GM13976 (cell line): ENCODE measurements at places on chromosomes 2 and 18.
A peak's percentile ranks its signal among the peaks of the same experiment; 100 is the strongest.

- no peak for DNase-seq
These were observed 62.7 kb downstream of the LCLAT1 start for GRCh38 chr2:30509716-30510115.

DNA sequence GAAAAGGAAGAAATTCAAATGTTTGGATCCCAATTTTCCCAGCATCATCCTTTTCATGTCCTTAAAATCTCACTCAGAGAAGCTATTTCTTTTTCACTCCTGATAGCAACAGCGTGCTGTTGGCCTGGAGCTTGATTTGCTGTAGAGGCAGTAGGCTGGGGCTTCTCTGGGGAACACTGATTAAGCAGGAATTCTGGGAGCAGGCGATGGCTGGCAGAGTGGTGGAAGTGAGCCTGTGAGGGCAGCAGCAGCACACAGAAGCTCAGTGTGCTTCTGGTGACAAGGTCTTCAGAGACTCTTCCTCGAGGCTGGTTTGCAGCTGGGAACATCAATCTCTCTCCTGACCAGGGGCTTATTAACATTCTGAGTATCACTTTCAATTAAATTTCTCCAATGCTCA is 284.6 kb downstream of the DPP10 start:
- no peak for DNase-seq

DNA sequence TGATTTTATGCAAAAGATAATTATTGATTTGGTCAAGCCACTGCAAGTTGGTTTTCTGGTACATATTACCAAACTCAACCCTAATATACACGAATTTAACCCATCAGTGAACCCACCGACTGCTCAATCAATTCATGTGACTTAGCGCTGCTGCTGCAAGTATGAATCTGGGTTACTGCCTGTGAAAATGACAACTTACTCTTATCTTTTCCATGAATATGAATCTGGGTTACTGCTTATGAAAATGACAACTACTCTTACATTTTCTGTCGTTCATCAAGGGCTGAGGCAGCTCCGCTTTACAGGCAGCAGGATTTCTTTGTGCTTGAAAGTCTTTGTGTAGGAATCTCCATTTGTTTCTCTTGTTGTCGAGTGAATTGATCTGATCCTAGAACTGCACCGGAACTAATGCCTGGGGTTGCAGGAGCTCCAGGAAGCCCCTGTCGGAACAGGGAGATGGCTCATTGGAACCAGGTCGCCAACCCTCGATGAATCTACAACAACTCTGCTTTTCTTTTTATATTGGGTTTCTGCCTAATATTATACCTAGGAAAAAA is 22.1 kb upstream of the ALKAL2 start:
- DNase-seq: no peak

- DNase-seq: peak; percentile 57
These were observed 12.9 kb upstream of the MRO start for GRCh38 chr18:50832754-50833153.

DNA sequence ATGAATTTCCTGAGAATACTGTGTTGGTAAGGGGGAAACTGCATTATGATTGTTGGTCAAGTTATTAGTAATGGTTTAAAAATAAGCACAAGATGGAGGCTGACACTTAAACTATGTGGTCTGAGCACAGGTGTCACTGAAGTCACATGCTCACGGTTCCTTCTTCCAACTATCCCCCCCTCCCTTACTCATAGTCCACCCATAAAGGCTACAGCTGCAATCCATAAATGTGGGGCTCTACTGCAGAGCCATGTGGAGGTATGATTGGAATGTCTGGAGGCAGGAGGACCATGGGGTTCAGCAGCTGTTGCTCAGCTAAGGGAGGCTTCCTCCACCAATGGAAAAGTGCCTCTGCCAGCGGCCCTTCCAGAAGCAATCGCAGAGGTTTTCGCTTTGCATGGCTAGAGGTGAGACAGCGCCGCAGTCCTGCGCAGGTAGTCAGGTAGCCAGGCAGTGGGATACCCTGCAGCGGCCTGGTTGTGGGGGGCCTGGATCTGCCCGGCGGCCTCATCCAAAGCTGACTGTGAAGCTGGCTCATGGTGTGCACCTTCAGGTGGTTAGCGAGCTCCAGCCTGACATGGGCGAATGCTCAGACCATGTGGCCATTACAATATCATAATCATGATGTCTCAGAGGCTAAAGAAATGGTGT is 249.6 kb downstream of the DCDC2C start:
- no peak for DNase-seq

- DNase-seq: no peak
These were observed 12.1 kb downstream of the PXDN start for GRCh38 chr2:1731963-1732768.

DNA sequence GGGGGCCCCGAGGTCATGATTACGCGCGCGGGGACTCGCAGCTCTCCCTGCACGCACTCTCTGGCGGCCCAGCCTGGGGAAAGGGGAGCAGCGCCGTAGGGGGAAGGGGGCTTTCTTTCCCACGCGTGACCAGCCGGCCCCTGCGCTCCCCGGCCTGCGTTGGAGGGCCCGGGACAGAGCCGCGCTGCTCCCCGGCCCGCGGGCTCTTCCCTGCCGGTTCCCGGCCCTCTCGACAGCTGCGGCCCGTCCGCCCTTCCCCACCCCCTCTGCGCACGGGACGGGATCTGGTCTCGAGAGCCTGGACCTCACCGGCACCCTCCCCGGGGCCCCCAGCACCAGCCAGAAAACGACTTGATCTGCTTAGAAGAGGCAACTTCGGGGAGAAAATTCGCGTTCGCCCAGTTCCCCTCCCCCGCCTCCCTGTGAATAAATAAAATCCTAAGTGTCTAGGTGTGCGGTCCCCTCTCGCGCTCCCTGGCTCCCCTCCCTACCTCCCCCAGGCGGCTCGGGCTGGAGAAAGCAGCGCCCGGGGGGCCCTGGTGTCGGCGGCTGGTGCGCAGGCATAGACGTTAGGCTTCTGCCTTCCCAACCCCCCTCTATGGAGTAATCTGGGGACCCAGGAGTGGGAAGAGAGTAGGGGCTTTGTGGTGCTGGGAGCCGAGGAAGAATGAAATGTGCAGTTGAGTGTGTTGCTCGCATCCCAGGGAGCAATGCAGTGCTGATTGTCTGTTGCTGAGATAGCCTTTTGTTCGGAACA is 803 bp upstream of the FIGN start:
- DNase-seq: peak; percentile 13

DNA sequence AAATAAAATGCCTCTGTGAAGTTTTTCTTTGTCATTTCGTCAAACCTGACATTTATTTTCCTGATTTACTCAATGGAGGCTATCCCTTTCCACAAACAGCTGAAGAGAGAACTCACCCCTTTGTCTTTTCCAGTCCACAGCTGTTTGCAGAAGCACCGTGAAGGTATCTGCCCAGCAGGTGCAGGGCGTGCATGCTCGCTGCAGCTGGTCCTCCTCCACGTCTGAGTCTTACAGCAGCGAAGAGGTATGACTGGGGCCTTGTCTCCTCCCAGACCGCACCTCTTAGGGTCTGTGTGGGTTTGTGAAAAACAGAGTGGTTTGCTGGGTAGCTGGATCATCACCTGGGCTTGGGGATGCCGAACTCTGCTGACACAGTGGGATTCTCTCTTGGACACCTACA is 9.7 kb downstream of the SPP2 start:
- no peak for DNase-seq

DNA sequence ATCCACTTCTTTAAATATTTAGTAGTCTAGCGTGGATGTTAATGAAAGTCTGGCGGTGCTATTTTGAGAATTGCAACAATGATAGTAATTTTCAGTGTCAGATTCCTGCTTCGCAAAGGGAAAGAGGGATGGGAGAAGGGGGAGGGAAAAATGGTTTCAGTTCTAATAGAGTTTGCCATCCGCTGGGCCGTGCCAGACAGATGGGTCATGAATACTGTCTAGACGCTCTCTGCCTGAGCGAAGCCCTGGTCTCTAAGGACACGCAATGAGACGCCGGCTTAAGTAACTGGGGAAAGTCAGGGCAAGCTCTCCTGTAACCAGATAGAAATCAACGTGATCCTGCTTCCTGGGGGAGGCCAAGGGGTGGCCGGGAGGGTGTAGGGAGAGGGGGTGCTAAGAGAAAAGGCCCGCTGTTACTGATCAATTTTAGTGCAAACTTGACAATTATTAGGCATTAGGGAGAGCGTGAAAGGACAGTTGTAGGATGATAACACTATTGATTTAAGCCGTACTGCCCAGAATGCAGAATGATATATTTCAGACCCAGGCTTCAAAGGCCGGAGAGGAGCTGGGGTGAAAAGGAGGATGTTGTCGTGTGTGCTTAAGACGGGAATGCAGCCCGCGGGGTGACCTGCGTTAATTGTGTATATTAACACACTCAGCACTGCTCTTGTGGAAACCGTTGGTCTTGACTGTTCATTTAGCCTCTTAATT is 229.2 kb downstream of the LDLRAD4 start:
- DNase-seq: no peak

- DNase-seq: no peak
These were observed 159.5 kb downstream of the COL4A4 start for GRCh38 chr2:227004482-227004881.

GRCh38 chr2:227509824-227510619 is 38.1 kb downstream of the AGFG1 start:
- no peak for DNase-seq

DNA sequence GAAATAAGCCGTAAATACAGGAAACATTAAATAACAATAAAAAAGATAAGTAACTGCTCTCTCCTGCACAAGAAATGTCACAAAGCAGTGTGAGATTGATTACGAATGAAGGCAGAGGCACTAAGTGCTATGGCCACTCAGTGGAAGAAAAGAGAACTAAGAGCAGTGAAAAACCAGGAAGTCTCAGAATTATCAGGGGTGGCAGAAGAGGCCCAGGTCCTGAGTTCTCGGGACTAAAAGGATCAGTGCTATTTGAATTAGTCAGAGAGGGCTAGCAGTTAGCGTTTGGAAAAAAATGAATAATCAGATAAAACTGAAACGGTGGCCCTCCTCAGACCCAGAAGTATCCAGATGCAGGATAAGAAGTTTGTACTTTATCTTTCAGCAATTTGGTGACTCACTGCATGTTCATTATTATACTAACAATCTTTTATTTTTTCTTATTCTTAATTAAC is 367.1 kb downstream of the ZEB2 start:
- no peak for DNase-seq

GRCh38 chr2:134359367-134360081 is 105.7 kb downstream of the MGAT5 start:
- DNase-seq: no peak

GRCh38 chr2:72142570-72143440 is 4.9 kb downstream of the CYP26B1 start:
- DNase-seq: no peak

DNA sequence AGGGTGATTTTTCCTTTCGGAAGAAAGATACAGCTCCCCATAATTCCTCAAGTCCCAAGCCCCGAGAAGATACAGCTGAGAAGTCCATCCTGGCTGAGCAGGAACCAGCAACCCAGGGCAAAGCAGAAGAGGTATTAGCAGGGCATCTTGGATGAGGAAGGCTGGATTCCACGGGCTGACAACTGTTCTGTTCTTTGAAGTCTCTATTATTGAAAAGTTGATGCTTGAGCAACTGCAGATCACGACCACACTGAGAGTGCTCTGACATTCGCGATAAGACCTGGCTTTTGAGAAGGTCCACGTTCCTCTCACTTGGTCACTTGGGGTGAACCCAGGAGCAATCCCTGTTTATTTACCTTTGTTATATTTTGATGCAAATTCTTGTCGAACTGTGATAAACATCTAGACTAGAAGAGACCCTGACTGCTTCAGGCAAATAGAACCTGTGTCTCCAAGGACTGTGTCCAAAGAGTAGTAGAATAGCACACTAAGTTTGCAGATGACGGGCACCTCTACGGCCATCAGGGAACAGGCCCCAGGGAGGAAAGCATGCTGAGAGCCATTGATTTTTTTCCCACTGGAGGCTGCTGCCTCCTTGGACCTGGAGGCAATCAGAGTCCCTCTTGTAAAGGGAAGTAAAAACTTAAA is 133.1 kb downstream of the ARL4C start:
- no peak for DNase-seq
